Suprapubic skin (tissue), 4 donors: ENCODE measurements at places on chromosomes 11 and 22. TPM values are rescaled to one million over a fixed set of nuclear protein-coding genes. Genes with fewer than 3 reads are reported as not detected.

Gene GAL3ST3
- not detected for total RNA-seq

DNA sequence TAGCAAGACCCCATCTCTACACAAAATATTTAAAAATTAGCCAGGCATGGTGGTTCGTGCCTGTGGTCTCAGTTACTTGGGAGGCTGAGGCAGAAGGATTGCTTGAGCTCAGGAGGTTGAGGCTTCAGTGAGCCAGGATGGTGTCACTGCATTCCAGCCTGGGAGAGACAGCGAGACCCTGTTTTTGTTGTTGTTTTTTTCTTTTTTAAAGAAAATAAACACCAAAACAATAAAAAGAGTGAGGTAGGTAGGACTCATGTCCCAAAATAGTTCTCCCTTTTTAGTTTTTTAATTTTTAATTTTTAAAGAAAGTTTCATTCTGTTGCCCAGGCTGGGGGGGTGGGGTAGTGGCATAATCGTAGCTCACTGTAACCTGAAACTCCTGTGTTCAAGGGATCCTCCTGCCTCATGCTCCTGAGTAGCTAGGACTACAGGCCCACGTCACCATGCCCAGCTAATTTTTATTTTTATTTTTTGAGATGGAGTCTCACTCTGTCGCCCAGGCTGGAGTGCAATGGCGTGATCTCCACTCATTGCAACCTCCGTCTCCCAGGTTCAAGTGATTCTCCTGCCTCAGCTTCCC is 25.5 kb upstream of the MALAT1 start:
- DNase-seq: no peak
- no peaks in the 10 kb centered on the region for H3K36me3 ChIP-seq
- H3K4me1 ChIP-seq: peaks cover 58% of the 10 kb centered on the region
- H3K27me3 ChIP-seq: no peaks in the 10 kb centered on the region

- no peaks in the 10 kb centered on the region for H3K4me1 ChIP-seq
- no peak overlapping the region for H3K27ac ChIP-seq
- no peaks in the 10 kb centered on the region for H3K36me3 ChIP-seq
- DNase-seq: no peak
Measured at GRCh38 chr11:84824624-84825023, 802.5 kb downstream of the DLG2 start.

- DNase-seq: no peak
- no peaks in the 10 kb centered on the region for H3K27me3 ChIP-seq
- no peaks in the 10 kb centered on the region for H3K4me1 ChIP-seq
- no peaks in the 10 kb centered on the region for H3K36me3 ChIP-seq
Measured at GRCh38 chr11:131945706-131946105, 575.3 kb downstream of the NTM start.

GRCh38 chr11:115644856-115645255 is 140.6 kb upstream of the CADM1 start:
- peaks cover 47% of the 10 kb centered on the region for H3K27me3 ChIP-seq
- no peaks in the 10 kb centered on the region for H3K36me3 ChIP-seq
- DNase-seq: no peak
- no peak overlapping the region for H3K4me3 ChIP-seq
- no peak overlapping the region for H3K27ac ChIP-seq

DNA sequence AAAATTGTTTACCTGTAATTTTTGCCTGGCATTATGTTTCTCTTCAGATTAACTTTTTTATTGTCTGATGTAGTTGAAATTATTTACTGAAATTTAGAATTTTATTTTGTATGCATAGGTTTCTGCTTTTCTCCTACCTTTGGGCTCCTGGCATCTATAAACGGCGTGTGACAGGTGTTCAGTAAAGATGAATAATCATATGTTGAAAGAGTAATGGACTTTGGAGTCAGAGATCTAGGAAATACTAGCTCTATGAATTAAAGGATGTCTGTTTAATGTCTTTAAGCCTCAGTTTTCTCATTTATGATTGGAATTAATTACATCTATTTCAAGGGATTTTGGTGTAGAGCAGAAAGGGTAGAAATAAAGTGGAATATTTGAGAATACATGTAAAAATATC is 7.2 kb upstream of the ANGPTL5 start:
- DNase-seq: no peak
- H3K4me1 ChIP-seq: no peaks in the 10 kb centered on the region
- H3K36me3 ChIP-seq: no peaks in the 10 kb centered on the region
- no peak overlapping the region for H3K4me3 ChIP-seq
- H3K27ac ChIP-seq: no peak overlapping the region

- H3K36me3 ChIP-seq: no peaks in the 10 kb centered on the region
- H3K27ac ChIP-seq: no peak overlapping the region
- H3K4me3 ChIP-seq: peak overlapping the region; percentile 63
- H3K4me1 ChIP-seq: peaks cover 18% of the 10 kb centered on the region
- DNase-seq: no peak
Measured at GRCh38 chr22:29206372-29207242, 911 bp downstream of the EMID1 start.

GRCh38 chr11:128832121-128832497 is 35.0 kb downstream of the KCNJ1 start:
- H3K27me3 ChIP-seq: peaks cover 5% of the 10 kb centered on the region
- H3K4me1 ChIP-seq: peaks cover 6% of the 10 kb centered on the region
- no peak overlapping the region for H3K4me3 ChIP-seq
- H3K36me3 ChIP-seq: no peaks in the 10 kb centered on the region

Gene GTSE1
- 0.76 TPM for total RNA-seq

GRCh38 chr11:47620836-47621378 is 21.5 kb downstream of the MTCH2 start:
- peaks cover 9% of the 10 kb centered on the region for H3K4me1 ChIP-seq
- peaks cover 67% of the 10 kb centered on the region for H3K36me3 ChIP-seq
- H3K27me3 ChIP-seq: no peaks in the 10 kb centered on the region
- H3K4me3 ChIP-seq: no peak overlapping the region
- no peak for DNase-seq
- H3K27ac ChIP-seq: no peak overlapping the region
